ENCODE measurements at places on chromosomes 16 and 17. TPM values are rescaled to one million over a fixed set of nuclear protein-coding genes. Genes with fewer than 3 reads are reported as not detected.

Gene ABCA10
- 4.2 TPM for total RNA-seq

Gene ABCC12
- under 0.01 TPM for total RNA-seq

Gene SDR42E2
- not detected for total RNA-seq

Gene KRTAP4-6
- total RNA-seq = not detected

Gene FOXN1
- 0.12 TPM for total RNA-seq

Gene IL21R
- 3.9 TPM for total RNA-seq

Gene PARD6A
- 1.5 TPM for total RNA-seq

Gene VAT1L
- total RNA-seq = 1.3 TPM

Gene KRT15
- not detected for total RNA-seq

Gene TSEN54
- total RNA-seq = 28.2 TPM

Gene POLG2
- 3.3 TPM for total RNA-seq

Gene LPO
- total RNA-seq = not detected

Gene SEPHS2
- total RNA-seq = 26.9 TPM

Gene KRTAP2-3
- total RNA-seq = not detected

Gene KRTAP9-4
- not detected for total RNA-seq

Gene CPNE2
- total RNA-seq = 23.7 TPM

Gene ACSF3
- total RNA-seq = 39.7 TPM

Gene TMEM88
- 67.0 TPM for total RNA-seq

Gene QPRT
- 76.7 TPM for total RNA-seq

Gene ADAD2
- total RNA-seq = not detected

Gene DERL2
- 41.4 TPM for total RNA-seq

Gene KIF2B
- total RNA-seq = not detected

Gene SOX9
- 4.2 TPM for total RNA-seq

Gene KRTAP2-1
- total RNA-seq = not detected

Gene EFNB3
- 4.9 TPM for total RNA-seq

Gene HOXB5
- total RNA-seq = 0.12 TPM

Gene TEKT1
- total RNA-seq = not detected

Gene ODAD4
- 0.68 TPM for total RNA-seq

Gene ALDH3A1
- not detected for total RNA-seq

Gene FUS
- total RNA-seq = 31.2 TPM

Gene AATK
- 0.35 TPM for total RNA-seq

Gene DHODH
- 5.8 TPM for total RNA-seq

Gene STAT3
- total RNA-seq = 110 TPM

Gene SLC6A2
- not detected for total RNA-seq

Gene DDX52
- total RNA-seq = 16.1 TPM

Gene ABCC11
- under 0.01 TPM for total RNA-seq

Gene CASKIN2
- total RNA-seq = 7.7 TPM

Gene TBC1D3K
- not detected for total RNA-seq

Gene TP53
- total RNA-seq = 44.9 TPM

Gene INPP5K
- total RNA-seq = 37.6 TPM

Gene PDE6G
- not detected for total RNA-seq

Gene SPN
- not detected for total RNA-seq

Gene CIBAR2
- not detected for total RNA-seq
